ENCODE measurements at places on chromosomes 2 and 18.
A peak's percentile ranks its signal among the peaks of the same experiment; 100 is the strongest.

- no peak for DNase-seq
Observed at GRCh38 chr2:44980751-44981713, 28.2 kb downstream of the SIX2 start.

DNA sequence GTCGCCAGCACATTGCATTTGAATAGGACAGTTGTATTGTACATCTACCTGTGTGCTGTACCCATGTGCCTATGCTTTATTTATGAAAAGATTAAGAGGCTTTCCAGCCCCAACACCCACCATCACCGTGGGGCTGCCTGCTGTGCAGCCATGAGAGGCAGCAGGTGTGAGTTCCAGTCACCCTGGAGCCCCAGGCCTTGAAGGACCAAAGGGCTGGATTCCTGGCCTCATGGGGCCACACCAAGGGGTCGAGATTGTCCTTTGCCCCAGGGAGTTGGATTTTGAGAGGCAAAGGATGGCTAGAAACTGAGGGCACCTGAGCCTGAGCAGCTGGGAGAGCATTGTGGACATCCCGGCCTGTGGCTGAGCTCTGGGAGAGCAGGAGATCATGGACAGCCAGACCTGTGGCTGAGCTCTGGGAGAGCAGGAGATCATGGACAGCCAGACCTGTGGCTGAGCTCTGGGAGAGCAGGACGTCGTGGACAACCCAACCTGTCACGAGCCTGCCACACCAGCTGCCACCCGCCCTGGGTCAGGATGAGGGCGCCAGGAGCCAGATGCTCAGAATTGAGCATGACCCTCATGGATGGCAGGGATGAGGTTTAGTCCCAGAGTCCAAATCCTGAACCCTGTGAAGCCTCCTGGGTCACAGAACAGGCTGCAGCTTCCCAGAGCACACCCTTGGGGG lies 182.5 kb upstream of the RAB6C start:
- DNase-seq = no peak

DNA sequence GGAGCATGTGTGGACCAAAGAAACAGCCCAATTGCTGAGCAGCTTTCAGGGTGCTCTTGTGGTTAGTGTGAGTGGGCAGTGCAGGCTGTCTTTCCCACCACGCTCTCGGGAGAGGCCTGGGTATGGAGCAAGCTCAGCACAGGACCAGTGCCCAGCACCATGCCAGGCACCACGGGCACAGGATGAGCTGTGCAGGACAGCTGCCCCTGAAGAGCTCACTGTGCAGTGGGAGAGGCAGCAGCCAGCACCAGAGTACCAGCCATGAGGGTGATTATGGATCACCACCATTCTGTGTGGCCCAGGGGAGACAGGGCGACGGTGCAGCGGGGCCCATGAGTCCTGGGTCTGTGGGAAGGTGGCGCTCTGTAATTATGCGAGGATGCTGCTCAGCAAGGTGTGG lies 29.7 kb upstream of the FAHD2A start:
- no peak for DNase-seq

GRCh38 chr2:97747716-97748115 lies 34.3 kb downstream of the ZAP70 start:
- no peak for DNase-seq

- no peak for DNase-seq
Observed at GRCh38 chr2:77512507-77512906, 9.7 kb downstream of the LRRTM4 start.

- DNase-seq = no peak
Observed at GRCh38 chr2:21431078-21431477, 307.3 kb downstream of the TDRD15 start.

GRCh38 chr2:44931198-44931780 lies 10.2 kb upstream of the SIX3 start:
- no peak for DNase-seq

GRCh38 chr2:190571686-190572085 lies 37.2 kb upstream of the NEMP2 start:
- DNase-seq = peak; percentile 30
